ENCODE measurements at places on chromosomes 1 and 21.
A peak's percentile ranks its signal among the peaks of the same experiment; 100 is the strongest.

- DNase-seq = no peak
Measured at GRCh38 chr1:238061967-238062613, 171.4 kb upstream of the ZP4 start.

- DNase-seq = no peak
Measured at GRCh38 chr1:116330846-116331245, 42.2 kb upstream of the ATP1A1 start.

DNA sequence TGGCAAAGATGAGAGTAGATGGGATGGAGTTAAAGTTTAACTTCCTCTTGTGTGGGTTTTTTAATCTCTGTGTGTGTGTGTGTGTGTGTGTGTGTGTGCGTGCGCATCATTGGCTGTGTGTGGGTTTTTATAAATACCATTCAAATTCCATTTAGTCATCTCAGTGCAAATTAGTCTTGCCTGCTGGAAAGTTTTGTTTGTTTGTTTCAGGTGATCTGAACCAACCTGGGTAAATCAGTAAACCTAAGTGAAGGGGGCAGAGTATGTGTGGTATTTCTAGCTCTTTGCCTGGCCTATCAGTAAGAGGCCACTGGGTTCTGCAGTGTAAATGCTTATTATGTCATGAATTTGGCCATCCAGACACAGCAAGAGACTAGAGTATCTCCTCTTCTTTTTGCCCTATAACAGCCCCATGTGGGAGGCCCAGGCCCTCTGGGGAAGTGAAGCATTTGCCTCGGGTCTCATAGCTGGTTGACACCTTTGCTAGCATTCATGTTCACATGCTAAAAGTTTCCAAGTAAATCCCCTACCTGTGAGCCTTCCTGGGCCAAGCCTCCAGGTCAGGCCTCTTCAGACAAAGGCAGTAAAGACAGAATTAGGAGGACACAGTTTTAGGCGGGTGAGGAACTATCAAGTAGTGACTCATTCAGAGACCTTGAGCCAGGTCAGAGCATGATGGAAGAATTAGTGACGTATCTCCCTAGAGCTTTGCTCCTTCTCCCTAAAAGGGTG, 14.7 kb downstream of the INTS3 start:
- DNase-seq = no peak

- peak; percentile 6 for DNase-seq
Measured at GRCh38 chr1:244599937-244600350, 53.0 kb upstream of the DESI2 start.

- DNase-seq = no peak
Measured at GRCh38 chr1:226133504-226134123, 52.9 kb downstream of the ACBD3 start.

DNA sequence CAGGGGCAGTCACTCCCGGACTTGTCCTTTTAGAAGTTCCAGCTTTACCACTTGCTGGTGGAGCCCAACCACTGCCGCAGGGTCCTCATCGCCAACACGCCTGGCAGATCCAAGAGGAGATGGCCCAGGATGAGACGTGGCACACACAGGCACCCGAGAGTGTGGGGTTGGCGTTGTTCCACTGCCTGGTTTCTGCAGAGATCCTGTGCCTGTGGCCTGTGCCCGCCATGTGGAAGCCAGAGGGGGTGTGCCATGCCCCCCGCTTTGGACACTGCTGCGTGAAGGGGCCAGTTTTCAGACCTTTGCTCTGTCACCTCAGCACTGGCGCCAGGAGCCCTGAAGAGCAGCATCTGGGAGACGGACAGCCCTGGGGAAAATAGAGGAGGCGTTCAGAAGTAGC, 10.8 kb downstream of the CD46 start:
- DNase-seq = no peak

DNA sequence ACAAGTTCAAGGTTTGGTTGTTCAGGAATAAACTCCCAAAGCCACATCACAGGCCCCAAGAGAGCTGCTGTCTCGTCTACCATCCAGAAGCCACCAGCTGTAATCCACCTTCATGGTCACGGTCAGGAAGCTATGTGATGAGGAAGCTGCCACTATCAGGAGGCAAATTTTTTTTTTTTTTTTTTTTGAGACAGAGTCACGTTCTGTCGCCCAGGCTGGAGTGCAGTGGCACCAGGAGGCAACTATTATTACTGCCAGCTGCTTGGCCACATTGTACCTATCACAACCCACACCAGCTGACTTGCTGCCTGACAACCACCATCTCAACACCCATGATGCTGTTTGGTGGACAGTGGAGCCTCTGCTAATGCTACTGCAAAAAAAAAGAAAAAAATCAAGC, 124.1 kb downstream of the OMA1 start:
- DNase-seq = no peak

- DNase-seq = no peak
Measured at GRCh38 chr21:32917362-32918135, 108.2 kb upstream of the OLIG2 start.

DNA sequence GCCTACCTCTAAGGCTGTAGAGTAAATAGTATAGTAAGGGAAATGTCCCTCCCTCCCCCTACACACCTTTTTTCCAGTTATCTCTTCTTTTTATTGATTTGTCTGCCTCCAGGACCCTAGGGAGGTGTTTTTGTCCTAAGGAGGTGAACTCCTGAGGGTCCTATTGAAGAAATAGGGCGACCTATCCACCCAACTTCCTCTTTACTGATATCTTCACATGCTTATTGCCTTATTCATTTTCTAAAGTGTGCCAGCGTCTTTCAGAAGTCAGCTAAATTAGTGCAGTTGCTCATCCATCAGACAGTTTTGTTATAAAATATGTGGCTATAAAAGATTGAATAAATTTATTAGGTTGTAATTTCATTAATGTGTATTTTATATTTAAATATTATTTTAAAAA, 5.9 kb downstream of the BACH1 start:
- no peak for DNase-seq

DNA sequence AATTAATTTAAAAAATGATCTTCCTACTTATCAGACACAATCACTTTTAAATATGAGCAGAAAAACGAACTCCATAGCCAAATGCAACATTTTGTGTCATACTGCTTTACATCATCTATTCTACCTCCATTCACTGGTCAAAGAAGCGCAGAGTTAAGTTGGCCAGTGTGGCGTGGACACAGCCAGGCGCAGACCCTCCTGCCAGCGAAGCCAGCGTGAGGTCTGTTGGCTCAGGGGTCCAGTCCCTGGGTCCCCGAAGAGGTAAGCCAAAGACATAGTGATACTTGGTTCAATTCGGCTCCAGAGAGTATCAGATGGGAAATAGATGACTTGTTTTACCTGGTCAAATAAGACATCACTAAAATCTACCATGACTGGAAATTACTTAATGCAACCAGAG, 59.2 kb downstream of the B3GALT5 start:
- DNase-seq = no peak

DNA sequence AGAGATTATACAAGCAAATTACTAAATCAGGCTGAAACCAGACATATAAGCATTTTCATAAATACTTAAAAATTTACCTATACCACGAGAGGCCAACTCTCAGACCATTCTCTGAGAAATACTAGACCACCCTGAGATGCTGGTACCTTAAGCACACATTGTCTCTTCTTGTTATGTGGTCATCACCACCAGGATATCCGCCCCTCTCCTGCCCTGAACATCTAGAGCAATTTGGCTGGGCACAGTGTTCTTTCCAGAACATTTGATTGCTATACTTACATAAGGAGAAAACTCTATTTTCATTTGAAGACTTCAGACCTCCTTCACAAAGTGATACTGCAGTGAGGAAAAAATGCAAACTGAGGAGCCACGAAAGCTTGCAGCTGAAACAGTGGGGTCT, 36.2 kb upstream of the DUSP10 start:
- no peak for DNase-seq

GRCh38 chr21:25649146-25649545, 10.1 kb downstream of the JAM2 start:
- DNase-seq = no peak

DNA sequence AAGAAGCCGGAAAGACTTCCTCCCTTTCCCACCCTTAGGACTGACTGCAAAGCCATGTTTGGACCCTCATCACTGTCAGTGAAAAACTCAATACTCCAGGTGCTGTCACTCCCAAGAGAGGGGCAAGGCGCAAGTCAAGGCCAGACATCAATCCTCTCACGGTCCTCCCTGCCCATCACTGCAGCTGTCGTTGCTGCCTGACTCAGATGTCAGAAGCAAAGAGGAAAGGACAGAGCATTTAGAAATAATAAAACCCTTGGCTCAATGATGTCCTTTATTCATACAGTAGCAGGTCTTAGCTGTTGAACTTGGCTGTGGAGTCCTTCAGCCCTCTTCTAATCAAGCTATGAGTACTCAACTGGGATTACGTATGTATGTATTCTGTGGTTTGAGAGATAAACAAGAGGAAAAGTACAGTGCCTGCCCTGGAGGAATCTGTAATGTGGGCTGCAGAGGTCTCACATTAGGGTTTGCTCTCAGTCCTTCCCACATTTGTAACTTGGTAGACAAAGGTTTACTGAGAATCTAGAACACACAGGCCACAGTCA, 13.5 kb downstream of the SUSD4 start:
- DNase-seq = no peak

DNA sequence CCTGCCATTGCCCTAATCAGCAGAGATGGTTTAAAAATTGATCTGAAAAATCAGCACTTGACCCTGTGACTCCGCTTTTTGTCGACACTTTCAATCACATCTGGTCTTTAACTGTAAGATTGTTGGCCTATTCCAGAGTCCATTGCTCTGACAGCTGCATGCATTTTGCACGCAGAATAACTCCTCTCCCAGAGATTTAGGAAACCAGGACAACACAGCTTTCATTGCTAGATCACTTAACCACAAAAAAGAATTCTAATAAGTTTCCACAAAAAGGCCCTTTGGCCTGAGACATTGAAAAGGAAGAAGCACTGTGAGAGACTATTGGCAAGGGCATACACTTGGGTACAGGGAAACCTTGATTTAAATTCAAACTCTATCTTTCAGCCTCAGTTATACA, 373.1 kb downstream of the TGFB2 start:
- no peak for DNase-seq

- no peak for DNase-seq
Measured at GRCh38 chr1:194230351-194231144, 1044.1 kb upstream of the B3GALT2 start.

DNA sequence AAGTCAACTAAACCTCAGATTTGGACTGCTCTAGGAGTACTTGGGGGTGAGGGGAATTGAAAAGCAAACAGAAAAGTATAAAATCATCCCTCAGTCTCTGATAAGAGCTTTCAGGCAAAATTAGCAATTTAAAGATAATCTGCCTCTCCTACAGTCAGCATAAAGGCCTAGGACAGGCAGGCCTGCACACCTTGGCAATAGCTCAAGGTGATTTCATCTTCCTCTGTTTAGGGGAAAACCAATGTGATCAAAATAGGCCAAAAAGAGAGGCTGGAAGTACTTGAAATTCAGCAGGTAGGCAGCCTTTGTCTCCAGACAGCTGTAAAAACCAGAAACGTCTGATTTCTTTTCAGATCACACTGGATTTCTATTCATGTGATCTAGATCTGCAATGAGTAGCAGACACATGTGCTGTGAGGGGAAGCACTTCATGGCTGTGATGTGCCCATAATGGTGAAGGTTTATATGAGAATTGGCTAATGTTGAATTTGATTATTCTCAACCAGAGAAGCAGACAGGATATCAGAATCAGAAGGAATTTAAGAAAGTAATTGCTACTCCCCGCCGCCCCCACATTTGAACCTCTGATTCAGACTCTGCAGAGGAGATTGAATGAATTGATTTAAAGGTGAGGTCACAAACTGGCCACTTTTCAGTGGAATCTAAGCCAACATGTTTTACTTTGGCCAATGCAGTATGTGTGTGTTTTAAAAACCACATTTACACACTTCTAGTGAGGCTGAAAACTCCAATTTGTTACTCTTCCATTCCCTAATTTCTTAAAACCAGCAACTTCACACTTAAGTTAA, 45.8 kb upstream of the DNASE2B start:
- DNase-seq = no peak

DNA sequence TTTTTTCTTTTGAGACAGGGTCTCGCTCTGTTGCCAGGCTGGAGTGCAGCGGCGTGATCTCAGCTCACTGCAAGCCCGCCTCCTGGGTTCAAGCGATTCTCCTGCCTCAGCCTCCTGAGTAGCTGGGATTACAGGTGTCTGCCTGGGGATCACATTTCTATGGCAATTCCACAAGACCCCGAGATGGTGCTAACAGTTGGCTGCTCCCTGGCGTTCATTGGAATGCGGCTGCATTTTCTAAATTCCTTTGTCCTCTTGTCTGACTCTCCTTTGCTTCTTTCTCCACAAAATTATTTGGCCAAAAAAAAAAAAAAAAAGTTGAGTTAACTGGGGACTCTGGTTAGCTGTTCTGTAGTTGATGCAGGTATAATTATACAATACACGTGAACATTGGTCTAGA, 176.4 kb downstream of the ETS2 start:
- DNase-seq = no peak

- DNase-seq = no peak
Measured at GRCh38 chr1:117694543-117694942, 88.7 kb downstream of the TENT5C start.

DNA sequence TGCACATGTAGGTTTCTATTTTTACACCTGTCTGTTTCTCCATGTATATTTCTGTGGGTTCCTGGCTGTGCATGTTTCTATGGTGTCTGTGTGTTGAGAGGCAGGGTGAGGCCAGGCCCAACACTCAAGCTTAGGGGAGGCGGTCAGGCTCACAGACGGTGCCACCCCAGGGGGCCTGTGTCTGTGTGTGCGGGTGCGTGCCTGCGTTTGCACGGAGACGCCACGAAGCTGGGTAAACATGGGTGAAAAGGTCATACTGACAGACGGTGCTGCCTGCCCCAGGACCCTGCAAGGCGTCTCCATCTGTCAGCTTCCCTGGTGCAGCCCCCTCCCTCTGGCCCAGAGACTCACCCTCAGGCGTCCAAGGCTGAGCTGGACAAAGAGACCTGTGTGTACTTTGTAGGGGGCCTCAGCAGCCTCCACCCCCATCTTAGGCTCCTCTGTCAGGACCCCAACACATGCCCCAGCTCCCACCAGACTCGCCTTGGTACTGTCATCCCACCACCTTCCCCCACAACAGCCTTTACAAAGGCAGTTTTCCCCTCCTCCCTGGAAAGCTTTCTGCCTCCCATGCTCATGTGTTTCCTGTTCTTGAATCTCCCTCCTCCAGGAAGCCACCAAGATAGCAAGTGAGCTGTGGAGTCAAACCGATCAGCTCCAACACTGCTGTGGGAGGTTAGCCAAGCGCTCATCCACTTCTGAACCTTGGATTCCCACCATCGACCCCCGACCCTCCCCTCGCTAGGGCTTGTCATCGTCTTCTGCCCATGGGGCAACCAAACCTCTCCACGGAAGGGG, 34.1 kb downstream of the PTPRF start:
- DNase-seq = no peak
